ENCODE measurements at places on chromosomes 7 and 10.

GRCh38 chr7:121019018-121019417 lies 30.5 kb downstream of the CPED1 start:
- DNase-seq, result no peak

- DNase-seq, result no peak
These were observed 58.0 kb upstream of the CELF2 start for GRCh38 chr10:10959666-10960065.

- no peak for DNase-seq
These were observed 120.2 kb downstream of the RAB11FIP2 start for GRCh38 chr10:117926491-117926890.

DNA sequence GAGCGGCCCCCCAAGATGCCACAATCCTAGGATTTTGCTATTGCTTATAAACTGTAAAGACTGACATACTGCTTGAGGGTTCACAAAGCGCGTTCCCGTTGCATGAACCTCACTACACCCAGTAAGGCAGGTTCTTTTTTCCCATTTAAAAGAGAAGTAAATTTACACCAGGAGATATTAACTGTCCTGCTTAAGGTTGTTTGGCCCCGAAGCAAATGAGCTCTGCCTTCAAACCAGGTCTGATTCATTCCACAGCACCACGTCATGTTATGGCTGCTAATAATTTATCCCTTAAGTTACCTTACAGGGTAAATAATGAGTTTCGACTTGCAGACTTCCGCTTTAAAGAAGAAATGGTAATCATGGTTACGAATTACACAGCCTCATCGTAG lies 559 bp upstream of the FKBP14 start:
- no peak for DNase-seq

DNA sequence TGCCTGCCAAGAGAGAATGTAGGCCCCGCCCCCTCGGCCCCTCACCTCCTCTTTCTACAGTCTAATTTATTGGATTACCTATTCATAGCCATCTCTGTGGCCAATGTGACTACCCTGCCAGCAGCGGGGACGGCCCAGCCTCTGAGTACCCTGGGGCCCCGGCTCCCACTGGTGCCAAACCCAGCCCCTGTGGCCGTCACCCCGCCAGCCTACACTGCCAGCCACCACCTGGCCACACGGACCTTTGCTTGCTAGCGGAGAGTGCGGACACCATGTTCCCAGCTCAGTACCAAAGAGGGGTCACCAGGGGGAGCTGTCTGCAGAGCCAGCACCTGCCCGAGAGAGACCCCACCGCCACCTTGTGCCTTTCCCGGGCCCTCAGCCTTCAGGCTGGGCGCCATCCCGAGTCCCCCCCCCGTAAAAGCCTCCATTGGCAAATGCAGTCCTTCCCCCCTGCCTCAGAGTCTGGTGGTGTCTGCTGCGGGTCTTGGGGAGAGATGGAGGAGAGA lies 511.1 kb downstream of the ZNF37A start:
- no peak for DNase-seq

- DNase-seq, result no peak
These were observed 101.0 kb upstream of the DNAAF5 start for GRCh38 chr7:625376-625971.

GRCh38 chr7:97013134-97013844 lies 7.9 kb downstream of the DLX6 start:
- DNase-seq, result no peak

DNA sequence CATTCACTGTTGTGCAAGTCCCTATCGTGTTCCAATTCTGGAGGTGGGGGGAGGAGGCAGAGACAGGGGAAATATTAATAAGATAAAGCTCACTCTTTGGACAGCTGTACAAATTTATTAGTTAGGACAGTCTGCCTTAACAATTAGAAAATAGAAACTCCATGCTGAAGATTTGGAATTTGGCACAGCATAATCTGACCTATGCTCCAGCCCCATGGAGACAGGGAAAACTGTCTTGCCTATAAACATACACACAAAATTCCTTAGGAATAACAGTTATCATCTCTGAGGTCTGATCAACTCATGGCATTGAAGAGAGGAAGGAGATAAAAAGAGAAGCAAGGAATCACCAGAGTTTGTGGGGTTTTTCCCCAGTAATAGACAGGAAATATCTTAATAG lies 335.4 kb upstream of the MEOX2 start:
- no peak for DNase-seq

- DNase-seq, result no peak
These were observed 61.4 kb downstream of the ZRANB1 start for GRCh38 chr10:125003146-125003900.

Data from amniotic stem cell (primary cell).